ENCODE measurements at places on chromosomes 5 and 9. TPM values are rescaled to one million over a fixed set of nuclear protein-coding genes. Genes with fewer than 3 reads are reported as not detected.

The JAKMIP2 gene
- 3.8 TPM for total RNA-seq

The ANKRD34B gene
- total RNA-seq: not detected

The ADGRD2 gene
- not detected for total RNA-seq

The PCDHB15 gene
- total RNA-seq: 8.0 TPM

The ARHGAP26 gene
- total RNA-seq: 52.3 TPM

The TMEM215 gene
- total RNA-seq: 0.06 TPM

The TEK gene
- 29.3 TPM for total RNA-seq

The C1QTNF3 gene
- total RNA-seq: 20.3 TPM

The INSL4 gene
- total RNA-seq: not detected

The CNTNAP3B gene
- total RNA-seq: 13.6 TPM

The TMEM252 gene
- not detected for total RNA-seq

The LRRC14B gene
- not detected for total RNA-seq

The TAF1L gene
- total RNA-seq: 0.03 TPM

The PAPPA gene
- 6.7 TPM for total RNA-seq

GRCh38 chr5:2557435-2557834 lies 194.0 kb downstream of the IRX2 start:
- no peak for DNase-seq

DNA sequence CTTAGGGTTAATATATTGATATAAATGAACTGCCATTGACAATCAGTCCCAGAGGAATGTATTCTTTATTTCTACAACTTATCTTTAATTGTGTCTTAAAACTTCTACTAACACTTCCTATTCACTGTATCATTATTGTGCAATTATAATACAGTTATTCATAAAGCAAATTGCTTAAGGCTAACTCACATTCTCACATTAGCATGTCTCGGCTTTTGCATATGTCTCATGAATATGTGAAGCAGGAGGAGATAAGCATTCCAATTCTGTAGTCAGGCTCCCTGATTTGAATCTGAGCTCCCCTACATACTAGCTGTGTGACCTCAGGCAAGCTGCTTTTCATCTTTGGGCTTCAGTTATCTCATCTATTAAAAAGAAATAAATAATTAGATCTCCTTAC lies 45.4 kb downstream of the PLGRKT start:
- DNase-seq: no peak

DNA sequence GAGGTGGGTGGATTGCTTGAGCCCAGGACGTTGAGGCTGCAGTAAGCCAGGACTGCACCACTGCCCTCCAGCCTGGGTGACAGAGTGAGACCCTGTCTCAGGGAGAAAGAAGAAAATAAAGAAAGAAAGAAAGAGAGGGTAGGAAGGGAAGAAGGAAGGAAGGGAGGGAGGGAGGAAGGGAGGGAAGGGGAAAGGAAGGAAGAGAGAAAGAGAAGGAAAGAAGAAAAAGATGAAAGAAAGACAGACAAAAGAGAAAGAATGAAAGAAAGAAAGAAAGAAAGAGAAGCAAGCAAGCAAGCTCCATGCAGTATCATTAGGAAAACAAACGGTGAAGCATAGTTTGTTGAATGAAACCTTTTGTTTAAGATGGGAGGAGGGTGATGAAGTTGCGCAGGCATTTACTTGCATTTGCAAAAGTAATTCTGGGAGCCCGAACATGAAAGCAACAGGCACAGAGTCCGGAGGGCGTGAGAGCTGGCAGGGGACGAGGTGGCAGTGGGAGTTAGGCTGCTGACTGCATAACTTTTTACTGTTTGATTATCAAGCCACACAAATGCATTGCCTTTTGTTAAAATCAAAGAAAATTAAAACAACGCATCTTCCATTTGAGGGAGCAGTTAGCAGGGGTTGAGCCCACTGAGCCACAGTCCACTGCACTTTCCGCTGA lies 26.0 kb upstream of the CEP72 start:
- no peak for DNase-seq

GRCh38 chr5:97628807-97629206 lies 445.8 kb upstream of the RIOK2 start:
- DNase-seq: no peak

GRCh38 chr9:19255821-19256220 lies 25.3 kb downstream of the DENND4C start:
- DNase-seq: no peak

GRCh38 chr9:72524820-72525540 lies 3.6 kb downstream of the TMC1 start:
- peak; percentile 28 for DNase-seq

GRCh38 chr5:148839960-148840359 lies 13.5 kb downstream of the ADRB2 start:
- DNase-seq: no peak

GRCh38 chr9:8139756-8140155 lies 340.2 kb upstream of the DMAC1 start:
- DNase-seq: peak; percentile 27

DNA sequence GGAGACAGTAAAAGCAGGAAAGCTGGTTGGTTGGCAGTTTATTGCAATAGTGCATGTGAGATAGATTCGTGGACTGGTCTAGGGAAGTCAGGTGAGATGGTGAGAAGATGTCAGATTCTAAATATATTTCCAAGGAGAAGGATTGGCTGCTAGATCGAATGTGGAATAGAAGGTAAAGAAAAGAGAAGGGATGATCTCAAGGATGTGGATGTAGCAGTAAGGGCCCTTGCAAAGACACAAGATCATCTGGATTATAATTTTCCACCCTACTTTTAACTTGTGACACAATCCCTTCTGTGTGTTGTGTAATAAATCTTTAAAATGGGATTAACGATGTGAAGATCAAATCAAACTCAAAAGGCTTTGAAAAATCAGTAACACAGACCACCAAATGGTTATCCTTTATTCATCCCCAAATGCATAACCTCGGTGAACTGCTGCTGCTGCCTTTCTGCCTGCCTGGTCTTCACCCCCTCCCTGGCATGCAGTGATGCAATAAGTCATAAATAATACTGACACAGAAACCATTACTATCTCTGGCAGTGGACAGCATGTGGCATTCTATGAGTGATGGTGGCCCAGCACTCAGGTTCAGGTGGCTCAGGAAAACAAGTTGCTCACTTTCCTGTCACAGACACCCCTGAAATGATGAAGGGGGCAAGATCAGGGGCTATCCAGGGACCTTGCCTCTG lies 178.4 kb downstream of the FAM114A2 start:
- no peak for DNase-seq

- no peak for DNase-seq
Measured at GRCh38 chr5:9057406-9058000, 488.4 kb downstream of the SEMA5A start.

GRCh38 chr5:55636683-55637082 lies 75.4 kb downstream of the SLC38A9 start:
- DNase-seq: peak; percentile 40

- DNase-seq: no peak
Measured at GRCh38 chr5:1138445-1139245, 26.8 kb upstream of the SLC12A7 start.

DNA sequence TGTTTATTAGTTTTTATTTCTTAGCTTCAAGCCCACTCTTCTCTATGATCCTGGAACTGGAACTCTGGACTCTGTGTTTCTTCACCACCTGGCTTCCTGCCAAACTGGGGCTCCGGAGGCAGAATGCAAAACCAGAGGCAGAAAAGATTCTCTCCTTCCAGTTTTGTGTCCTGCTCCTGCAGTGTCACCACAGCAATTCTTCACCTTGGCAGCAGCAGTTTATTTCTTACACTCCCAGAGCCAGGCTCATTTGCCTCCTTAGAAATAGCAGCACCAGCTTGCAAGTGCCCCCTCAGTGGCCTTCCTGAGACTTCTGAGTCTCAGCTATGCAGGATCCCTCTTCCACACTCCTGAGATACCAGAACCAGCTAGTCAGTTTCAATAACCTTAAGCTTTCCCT lies 26.7 kb upstream of the CAMK4 start:
- peak; percentile 22 for DNase-seq

- DNase-seq: no peak
Measured at GRCh38 chr9:116002624-116003023, 151.0 kb upstream of the PAPPA start.

- no peak for DNase-seq
Measured at GRCh38 chr5:154826-155225, 36.5 kb upstream of the LRRC14B start.

GRCh38 chr9:89884356-89885083 lies 279.7 kb downstream of the GADD45G start:
- no peak for DNase-seq

- no peak for DNase-seq
Measured at GRCh38 chr9:99430301-99430700, 208.2 kb downstream of the SEC61B start.

DNA sequence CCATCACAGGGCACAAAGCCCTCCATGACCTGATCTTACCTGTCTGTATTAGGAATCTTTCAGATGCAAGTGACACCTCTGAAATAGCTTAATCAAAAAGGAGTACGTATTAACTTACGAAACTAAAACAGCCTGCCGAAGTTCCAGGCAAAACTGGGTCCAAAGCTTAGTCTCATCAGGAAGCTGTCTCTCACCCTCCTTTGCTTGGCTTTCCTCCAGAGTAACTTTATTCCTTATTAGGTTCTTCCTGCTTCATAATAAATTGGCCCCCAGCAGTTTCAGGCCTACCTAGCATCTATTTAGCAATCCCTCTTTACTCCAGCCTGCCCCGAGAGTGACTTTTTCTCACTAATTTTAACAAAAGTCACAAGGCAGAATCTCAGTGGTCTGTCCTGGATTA lies 58.4 kb upstream of the STK32A start:
- no peak for DNase-seq

GRCh38 chr5:155729684-155730059 lies 597.3 kb upstream of the SGCD start:
- DNase-seq: peak; percentile 34

DNA sequence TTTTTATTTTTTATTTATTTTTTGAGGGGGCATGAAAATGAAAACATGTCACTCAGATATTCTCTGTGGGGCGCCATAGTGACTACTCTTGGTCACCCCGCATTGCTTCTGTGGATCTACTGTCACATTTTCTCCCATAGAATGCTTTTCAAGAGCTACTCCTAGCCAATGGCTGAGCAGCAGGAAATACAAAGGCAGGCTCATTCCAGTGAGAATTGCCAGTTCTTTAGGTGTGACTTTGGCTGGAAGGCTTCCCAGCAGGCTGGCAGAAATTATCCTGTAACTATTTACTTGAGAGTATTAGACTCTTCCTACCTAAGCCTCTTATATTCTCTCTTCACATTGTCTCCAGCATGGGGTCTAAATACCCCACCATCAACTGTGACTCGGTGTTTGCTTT lies 21.0 kb upstream of the PTPRD start:
- no peak for DNase-seq

DNA sequence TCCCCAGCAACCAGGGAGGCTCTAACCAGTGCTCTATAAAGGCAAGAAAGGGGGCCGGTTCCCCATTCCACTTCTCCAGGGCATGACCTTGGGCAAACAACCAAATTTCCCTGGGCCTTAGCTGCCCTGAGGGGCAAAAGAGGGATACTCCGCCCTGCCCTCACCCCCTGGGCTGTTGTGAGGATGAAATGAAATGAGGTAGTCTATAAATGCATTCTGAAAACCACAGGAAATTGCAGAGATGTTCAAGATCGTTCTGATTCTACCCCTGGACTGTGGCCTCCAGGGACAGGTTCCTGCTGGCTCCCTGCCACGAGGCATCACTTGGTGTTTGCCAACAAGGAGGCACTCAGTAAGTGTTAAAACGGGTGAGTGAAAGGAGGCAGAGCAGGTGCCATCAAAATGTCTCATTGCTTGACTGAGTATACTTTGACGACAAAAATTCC lies 5.7 kb downstream of the RAPGEF1 start:
- no peak for DNase-seq

DNA sequence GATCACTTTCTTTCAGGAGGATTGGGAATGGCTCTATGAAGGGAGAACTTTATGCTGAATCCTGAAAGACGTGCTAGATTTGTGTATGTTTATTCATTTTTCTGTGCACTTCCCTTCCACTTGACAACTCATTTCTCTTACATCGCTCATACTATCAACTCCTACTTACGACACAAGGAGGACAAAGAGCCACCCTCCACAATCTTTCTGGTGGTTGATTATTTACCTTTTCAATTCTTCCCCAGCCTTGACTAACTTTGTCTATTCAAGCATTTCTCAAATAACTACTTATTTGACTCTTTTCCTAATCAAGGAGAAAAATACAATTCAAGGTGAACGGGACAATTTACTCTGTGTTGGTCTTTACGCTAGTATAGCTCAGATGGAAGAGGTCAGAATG lies 622.1 kb downstream of the TLR4 start:
- no peak for DNase-seq

GRCh38 chr9:78605041-78606000 lies 308.4 kb downstream of the PSAT1 start:
- peak; percentile 82 for DNase-seq

GRCh38 chr9:16651446-16651964 lies 219.0 kb downstream of the BNC2 start:
- peak; percentile 30 for DNase-seq

DNA sequence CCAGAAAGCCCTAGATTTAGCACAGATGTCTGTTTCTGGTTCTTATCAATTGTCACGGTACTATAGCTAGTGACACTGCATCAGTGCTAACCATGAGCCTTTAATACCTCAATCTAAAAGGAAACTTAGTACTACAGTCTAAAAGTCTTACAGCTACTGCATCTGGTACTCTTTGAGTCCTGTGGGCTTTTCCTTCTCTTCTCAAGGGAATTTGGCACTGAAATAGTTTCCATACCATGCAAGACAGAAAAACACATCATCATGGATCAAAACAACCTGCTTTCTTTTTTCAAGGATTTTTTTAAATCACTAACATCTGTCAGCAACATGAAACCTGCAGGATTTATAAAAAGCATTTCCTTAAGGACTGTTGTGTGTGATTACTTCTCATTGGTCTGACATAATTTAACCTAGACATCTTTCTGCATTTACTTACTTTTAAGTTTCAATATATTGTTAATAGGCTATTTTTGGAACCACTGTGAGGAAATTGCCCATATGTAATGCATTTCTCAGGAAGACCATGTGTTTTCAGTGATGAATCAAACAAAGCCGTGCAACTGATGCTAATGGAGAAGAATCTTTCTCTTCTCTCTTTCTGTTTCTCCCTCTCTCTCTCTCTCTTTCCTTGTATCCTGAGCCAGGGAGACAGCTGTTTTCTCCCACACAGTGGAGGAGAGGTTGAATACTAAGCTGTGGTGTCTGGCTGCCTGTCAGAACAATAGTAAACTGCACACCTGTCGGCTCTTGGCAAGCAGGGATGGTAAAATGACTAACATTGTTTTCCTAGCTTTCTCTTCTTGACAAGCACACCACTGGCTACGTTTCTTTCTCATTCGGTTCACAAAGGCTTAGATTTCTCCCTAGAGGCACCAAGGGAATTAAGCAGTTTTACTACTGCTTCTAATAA lies 273.4 kb downstream of the CSNK1G3 start:
- DNase-seq: peak; percentile 46

- DNase-seq: no peak
Measured at GRCh38 chr5:140292212-140293036, 10.5 kb downstream of the PFDN1 start.

GRCh38 chr5:172707285-172708182 lies 63.5 kb downstream of the DUSP1 start:
- peak; percentile 77 for DNase-seq

Measured in lung (tissue), 17 donors.